ENCODE measurements at places on chromosomes 7 and 10.
A peak's percentile ranks its signal among the peaks of the same experiment; 100 is the strongest.

GRCh38 chr10:100524638-100525037 is 5.0 kb upstream of the SEC31B start:
- DNase-seq: no peak

DNA sequence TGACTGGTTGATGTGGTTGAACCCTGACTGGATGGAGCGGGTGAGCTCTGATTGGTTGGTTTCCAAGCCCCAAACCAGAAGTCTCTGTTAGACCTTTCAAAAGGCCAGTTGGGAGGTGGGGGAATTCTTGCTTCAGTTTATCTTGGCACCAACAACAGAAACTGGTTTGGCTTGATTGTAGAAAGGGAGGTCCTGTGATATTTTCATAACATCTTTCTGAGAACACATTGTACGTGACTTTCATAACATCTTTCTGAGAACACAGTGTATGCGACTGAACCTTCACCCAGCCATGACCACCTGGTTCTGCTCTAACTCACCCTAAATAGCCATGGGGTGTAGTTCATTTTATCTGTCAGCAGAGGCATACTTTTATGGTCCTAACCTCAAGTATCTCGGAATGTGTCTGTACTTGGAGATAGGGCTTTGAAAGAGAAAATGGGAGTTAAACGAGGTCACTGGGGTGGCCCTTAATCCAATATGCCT is 88.3 kb downstream of the GALNT17 start:
- DNase-seq: no peak

GRCh38 chr7:47681249-47681810 is 99.4 kb upstream of the TNS3 start:
- no peak for DNase-seq

GRCh38 chr10:97129666-97130065 is 56.1 kb downstream of the SLIT1 start:
- no peak for DNase-seq

DNA sequence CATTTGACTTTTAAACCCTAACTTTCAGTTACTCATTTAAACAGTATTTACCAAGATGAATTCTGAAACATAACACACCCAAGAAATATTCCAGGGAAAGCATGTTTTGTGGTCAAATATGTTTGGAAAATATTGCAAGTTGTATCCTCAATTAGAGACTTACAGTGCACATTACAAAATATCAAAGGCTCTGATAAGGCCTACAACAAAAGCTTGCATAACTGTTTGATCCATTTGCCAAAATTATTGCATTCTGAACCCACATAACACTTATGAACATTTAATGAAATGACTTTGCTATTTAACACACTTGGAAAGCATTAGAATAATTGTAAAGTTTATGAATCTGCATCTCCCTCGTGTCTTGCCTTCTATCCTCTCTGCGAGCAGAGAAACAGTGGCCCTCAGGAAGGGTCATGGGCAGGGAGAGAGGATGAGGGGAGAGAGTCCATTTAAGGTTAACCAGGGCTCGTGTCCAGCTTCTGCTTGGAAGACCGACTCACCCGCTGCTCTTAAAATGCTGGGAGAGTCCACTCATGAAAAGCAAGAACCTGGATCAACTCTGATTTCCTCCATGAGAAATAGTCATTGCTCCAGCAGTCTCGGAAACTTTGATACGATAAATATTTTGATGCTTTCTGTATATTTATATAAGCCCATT is 408.2 kb upstream of the ZMIZ1 start:
- no peak for DNase-seq

DNA sequence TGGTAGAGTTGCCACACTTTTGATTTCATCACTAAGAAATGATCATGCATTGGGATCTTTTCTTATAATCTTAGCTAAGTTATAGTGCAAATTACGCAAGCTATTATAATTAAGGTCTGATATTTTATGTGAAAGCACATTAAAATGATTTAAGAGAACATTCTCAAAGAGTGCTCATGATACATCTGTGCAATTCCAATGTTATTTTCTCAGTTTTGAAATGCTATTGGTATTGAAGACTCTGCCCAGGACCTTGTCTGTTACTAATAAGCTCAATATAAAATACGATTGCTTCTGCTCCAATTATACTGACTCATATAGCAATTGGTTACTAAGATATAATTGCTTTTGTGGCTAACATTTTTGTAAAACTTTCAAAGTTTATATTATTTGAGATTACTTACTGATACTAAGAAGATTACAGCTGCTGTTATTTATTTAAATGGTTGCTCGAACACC is 180.9 kb downstream of the ADAM12 start:
- DNase-seq: no peak

DNA sequence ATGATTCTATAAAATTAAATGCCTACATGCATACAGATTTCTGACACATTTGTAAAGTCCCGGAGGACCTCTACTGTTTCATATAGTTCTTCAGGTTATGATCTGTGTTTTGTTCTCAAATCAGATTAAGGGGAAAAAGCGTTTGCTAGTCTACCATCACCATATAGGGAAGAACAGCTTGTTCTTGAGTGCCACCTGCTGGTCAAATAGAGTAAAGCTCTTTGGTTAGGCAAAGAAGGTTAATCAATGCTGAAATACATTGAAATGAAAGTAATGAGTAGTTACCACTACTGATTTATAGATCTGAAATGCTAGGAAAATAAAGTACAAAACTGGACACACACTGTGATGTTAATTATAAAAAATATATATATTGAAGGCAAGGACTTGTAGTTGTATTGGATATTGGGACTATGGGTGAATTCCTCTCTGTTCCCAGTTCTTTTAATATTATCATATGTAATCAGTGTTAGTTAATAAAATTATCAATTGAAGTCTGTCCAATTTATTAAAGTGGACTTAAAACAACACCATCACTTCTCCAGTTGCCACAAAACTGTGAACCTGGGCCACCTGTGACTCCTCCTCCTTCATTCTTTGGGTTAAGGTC is 72.6 kb upstream of the PDLIM1 start:
- peak; percentile 77 for DNase-seq

- DNase-seq: no peak
Observed at GRCh38 chr10:18079665-18080295, 60.4 kb upstream of the CACNB2 start.

DNA sequence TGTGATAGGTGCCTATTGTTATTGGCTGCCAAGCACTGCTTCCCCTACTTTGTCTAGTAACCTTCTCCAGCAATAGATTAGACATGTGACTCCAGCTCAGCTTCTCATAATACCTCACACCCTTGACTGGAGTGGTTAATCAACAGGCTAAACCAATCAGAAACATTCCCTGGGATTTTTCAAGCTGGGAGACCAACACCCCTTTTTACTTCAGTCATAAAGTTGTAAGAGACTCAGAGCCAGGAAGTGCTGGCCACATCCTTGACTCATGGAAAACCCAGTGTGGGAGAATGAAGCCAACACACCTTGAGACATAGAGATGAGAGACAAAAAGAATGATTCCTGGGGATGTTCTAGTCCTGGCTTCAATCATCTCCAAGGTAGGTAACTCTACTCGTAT is 62.6 kb upstream of the HECTD2 start:
- no peak for DNase-seq

- DNase-seq: peak; percentile 35
Observed at GRCh38 chr7:130277763-130278643, 11.3 kb downstream of the CPA2 start.

GRCh38 chr10:106625751-106626150 is 538.8 kb downstream of the SORCS1 start:
- no peak for DNase-seq

- DNase-seq: no peak
Observed at GRCh38 chr10:99369551-99369950, 40.4 kb downstream of the CNNM1 start.

DNA sequence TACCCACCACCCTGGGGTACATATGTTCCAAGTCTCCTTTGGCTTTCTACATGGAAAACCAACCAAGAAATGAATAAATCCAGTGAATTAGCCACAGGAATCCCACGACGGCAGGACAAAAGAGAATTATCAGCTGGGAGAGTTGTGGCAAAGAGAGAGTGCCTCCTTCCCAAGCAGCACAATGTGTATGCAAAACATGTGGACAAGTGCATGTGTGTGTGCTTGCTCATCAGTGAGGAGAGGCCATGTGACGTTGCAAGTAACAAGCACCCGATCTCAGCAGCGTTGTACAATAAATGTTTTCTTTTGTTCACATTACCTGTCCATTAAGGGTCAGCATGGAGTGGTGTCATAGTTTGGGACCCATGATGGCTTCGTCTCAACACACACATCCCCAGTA is 50.0 kb upstream of the EMX2 start:
- no peak for DNase-seq

DNA sequence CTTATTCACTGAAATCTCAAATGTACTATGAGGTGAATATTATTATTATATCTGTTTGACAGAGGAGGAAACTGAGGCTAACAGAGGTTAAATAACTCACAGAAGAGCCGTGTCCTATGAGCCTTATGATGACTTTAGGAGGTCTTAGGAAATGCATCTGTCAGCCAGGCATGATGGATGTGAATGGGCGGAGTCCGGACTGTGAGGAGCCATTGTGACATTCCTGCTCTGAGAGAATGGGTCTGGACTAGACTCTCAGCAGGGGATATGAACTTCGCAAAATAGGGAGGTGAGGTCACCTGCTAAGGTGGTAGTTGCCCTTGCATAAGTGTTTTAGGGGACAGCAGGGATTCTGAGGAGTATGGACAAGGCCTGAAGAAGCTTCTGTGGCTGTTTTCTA is 153.6 kb downstream of the TMEM178B start:
- DNase-seq: no peak

DNA sequence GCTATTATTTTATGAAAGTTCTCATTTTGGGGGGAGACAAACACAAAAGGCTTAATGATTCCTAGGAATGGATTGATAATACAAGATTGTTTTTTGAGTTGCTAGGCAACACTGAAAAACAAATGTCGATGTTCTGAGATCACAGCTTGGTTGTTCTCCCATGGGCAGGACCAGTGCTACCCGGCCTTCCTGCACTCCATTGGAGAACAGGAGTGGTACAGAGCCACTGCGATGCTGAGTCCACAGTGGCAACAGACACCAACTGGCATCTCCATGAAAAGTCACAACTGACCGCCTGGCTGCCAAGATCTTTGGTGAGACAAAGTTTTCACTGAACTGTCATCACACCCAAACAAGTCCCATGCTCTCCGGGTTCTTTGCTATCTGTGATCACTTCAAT is 68.9 kb upstream of the NMT2 start:
- DNase-seq: no peak

DNA sequence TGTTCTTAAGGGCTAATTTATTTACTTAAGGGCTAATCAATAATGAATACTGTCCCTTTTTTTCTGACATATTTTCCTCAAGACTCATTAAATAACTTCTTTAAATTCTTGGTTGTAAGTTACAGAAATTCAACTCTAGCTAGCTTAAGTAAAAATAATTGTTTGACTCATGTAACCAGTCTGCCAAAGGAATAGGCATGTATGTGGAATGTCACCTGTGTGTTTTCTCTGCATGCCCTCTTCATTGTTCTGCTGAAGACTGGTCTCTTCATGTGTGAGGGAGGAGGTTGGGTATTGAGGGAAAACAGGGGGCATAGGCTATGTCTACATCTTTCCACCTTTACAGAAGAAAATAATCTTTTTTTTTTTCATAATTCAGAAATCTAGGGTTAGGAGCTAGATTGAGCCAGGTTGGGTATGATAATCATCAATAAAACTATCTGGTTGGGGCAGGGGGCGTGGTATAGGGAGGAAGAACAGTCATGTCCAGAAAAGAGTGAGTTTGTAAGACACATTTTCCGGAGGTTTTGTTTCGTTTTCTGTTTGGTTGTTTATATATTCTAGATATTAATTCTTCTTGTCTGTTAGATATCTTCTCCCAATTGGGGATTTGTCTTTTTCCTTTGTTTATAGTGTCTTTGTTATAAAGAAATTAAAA is 37.9 kb downstream of the EXOC4 start:
- no peak for DNase-seq

GRCh38 chr7:139896288-139896687 is 67.2 kb downstream of the TBXAS1 start:
- DNase-seq: no peak

- no peak for DNase-seq
Observed at GRCh38 chr10:1177936-1178335, 121.8 kb downstream of the WDR37 start.

DNA sequence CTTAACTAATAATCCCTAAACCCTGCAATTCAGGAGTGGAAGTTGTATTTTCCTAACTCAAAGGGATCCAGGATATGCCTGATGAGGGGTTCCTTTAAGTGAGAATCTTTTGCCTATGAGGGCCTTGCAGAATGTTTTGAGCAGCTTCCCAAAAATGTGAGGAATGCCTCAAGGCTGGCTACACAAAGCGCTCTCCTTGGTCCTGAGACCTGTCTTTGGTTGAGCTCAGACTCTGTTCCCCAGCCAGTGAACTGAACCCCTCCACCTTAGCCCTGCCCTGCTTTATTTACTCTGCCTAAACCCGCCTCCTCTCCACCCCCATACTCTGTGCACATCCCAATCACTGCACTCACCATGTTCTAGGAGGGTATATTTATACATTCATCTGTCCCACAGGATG is 108.6 kb downstream of the NRCAM start:
- DNase-seq: no peak

- peak; percentile 69 for DNase-seq
Observed at GRCh38 chr10:92993699-92994272, 66.8 kb upstream of the CYP26C1 start.

GRCh38 chr10:92493362-92493761 is 80.5 kb downstream of the IDE start:
- DNase-seq: no peak

DNA sequence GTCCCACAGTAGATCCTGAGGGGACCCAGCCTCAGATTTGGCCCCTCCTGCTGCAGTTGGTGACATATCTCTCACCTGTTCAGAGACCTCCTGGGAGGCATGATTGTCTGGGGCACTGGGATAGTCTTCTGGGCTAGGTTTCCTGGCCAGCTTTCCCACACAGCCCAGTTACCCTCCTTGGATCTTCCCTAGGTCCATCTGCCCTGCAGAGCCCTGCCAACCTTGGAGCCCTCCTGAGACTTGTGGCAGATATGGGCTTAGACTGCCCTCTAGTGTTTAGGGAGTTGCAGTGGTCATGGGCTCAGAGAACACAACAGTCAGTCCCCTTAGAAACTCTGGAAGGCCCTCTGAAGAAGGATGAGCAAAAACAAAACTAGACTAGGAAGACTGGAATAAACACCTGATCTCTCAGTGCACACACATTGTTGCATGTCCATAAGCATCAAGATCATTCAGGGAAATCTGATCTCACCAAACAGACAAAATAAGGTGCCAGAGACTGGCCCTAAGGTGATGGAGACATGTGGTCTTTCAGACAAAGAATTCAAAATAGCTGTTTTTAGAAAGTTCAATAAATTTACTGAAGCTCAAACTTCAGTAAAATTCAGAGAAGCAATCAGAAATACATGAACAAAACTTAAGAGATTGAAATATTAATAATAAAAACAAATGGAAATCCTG is 324.6 kb downstream of the ATRNL1 start:
- DNase-seq: peak; percentile 48
